Spinal cord (tissue), 10 donors: ENCODE measurements at places on chromosomes 6 and 20. TPM values are rescaled to one million over a fixed set of nuclear protein-coding genes. Genes with fewer than 3 reads are reported as not detected.

- DNase-seq, result no peak
Measured at GRCh38 chr20:53034899-53035298, 62.7 kb downstream of the TSHZ2 start.

GRCh38 chr6:55694148-55694547 lies 115.2 kb upstream of the HMGCLL1 start:
- DNase-seq, result no peak

DNA sequence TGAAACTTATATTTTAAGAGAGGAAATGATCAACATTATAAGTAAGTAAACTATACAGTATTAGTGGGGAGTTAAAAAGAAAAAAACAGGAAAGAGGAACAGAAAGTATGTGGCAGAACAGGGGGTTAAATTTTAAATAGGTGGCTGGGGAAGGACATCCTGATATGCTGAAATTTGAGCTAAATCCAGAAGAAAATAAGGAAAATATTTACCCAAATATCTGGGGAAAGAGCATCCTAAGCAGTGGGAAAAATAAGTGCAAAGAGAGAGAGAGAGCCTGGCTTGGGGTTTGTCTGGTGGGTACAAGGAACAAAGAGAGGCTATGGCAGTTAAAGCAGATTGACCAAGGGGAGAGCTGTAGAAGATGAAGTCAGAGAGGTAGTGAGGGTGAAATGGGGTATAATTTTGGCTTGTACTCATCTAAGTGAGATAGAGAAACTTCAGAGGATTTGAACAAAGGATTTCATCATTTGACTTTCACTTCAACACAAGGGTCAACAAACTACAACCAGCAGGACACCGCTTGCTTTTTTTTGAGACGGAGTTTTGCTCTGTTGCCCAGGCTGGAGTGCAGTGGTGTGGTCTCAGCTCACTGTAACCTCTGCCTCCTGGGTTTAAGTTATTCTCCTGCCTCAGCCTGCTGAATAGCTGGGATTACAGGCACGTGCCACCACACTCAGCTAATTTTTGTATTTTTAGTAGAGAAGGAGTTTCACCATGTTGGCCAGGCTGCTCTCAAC lies 328.4 kb upstream of the CNR1 start:
- no peak for DNase-seq

- no peak for DNase-seq
Measured at GRCh38 chr6:106347219-106347618, 13.3 kb upstream of the CRYBG1 start.

Gene BPI
- total RNA-seq, result 8.7 TPM

- no peak for DNase-seq
Measured at GRCh38 chr6:156909212-156910010, 132.2 kb downstream of the ARID1B start.

Gene CRIP3
- total RNA-seq, result 5.7 TPM

- no peak for DNase-seq
Measured at GRCh38 chr6:29500594-29500993, 12.8 kb upstream of the MAS1L start.
